ENCODE measurements at places on chromosomes 3 and 15.
A peak's percentile ranks its signal among the peaks of the same experiment; 100 is the strongest.

DNA sequence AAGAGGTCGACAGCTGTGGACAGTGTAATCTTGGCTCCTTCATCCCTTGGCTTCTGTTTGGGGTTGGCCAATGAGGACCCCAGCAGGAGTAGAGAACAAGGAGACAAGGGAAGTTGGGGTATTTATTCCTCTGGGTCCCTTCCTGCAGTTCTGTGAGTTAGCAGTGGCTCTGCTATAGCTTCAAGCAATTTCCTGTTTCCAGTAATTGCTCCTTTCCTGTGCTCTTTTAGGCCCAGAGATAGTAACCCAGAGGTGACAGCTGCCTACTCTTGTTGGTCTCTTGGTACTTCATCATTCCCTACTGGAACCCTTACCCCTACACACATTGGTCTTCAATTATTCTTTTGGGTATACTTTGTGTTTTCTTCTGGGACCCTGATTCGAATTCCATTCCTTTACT is 92.9 kb downstream of the NR1D2 start:
- DNase-seq, result no peak

- DNase-seq, result no peak
These were observed 189.5 kb downstream of the SPATA16 start for GRCh38 chr3:172951511-172951910.

DNA sequence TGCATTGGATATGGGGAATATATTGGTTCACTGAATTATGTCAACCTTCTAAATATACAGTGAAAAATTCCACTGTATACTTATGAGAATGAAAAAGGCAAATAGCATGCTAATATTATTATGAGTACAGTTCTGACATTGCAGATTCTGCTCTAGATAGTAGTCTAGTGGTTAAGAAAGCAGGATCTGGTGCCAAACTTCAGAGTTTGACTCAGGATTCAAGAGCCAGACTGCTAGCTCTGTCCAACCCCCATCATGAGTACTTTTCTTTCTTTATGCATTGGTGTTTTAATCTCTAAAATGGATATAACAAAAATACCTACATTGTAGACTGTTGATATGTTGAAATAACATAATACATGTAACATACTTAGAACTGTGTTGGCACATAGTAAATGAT is 57.3 kb upstream of the PLSCR4 start:
- peak; percentile 92 for DNase-seq

- no peak for DNase-seq
These were observed 73.7 kb downstream of the PRTG start for GRCh38 chr15:55669270-55669669.

DNA sequence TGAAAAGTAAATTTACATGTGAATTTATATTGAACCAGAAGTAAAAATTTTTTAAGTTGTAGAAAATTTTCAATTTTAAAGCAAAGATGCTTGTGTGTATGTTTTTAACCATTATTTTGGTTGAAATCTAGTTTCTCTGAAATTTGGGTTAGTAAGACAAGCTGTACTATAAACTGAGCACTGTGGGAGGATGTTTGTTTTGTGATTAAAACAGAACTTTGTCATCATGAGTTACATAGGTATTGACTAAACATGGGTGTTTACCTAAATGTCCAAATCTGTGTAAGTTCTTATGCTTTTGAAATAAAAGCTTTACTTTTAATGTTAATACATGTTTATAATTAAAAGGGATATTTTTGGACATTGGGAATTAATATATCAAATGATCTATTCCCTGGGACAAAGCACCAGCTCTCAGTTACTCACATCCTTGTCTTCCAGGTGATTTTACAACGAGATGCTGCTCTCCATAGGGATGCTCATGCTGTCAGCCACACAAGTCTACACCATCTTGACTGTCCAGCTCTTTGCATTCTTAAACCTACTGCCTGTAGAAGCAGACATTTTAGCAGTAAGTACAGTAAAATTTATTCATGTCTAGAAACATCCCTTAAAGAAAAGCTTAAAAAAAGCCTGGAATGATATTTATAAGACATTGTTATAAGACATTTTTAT is 32.7 kb downstream of the RNF13 start:
- no peak for DNase-seq

DNA sequence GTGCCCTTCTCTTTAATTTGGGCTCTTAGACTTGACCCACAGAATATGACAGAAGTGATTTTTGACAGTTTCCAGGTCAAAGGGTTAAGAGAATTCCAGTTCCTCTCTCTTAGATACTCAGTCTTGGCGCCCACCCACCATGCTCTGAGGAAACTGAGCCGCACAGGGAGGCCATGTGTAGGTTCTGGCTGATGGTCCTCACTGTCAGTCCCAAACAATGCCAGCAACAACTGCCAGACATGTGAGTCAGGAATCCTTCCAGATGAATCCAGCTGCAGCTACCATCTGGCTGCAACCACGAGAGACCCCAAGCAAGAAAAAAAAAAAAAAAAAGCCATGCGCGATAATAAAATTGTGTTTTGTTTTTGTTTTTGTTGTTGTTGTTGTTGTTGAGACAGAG is 326.6 kb downstream of the MAGI1 start:
- peak; percentile 74 for DNase-seq

DNA sequence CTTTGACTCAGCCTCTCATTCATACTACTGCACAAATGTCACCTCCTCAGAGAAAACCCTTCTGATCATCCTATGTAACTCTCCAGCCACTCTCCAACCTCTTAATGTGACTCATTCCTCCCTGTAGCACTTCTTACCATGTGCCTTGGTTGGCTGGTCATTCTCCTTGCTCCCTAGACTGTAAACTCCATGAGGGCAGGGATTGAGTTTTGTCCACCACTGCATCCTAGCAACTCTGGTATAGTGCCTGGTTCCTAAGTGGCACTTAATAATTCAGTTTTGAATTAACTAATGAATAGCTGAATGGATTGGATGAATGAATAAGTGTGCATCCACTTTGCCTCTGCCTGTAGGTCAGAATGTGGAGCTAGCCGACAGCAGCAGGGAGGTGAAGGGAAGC is 202.5 kb upstream of the HES1 start:
- DNase-seq, result no peak

DNA sequence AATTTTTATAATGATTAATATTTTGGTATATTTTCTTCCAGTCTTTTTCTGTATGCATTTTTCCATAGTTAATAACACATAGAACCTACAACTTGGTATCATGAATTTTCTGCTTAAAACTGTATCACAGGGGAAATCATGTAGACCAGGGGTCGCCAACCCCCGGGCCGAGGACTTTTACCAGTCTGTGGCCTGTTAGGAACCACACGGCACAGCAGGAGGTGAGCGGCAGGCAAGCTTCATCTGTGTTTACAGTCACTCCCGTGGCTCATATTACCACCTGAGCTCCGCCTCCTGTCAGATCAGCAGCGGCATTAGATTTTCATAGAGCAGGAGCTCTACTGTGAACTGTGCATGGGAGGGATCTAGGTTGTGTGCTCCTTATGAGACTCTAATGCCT is 54.7 kb downstream of the RPL22L1 start:
- no peak for DNase-seq

DNA sequence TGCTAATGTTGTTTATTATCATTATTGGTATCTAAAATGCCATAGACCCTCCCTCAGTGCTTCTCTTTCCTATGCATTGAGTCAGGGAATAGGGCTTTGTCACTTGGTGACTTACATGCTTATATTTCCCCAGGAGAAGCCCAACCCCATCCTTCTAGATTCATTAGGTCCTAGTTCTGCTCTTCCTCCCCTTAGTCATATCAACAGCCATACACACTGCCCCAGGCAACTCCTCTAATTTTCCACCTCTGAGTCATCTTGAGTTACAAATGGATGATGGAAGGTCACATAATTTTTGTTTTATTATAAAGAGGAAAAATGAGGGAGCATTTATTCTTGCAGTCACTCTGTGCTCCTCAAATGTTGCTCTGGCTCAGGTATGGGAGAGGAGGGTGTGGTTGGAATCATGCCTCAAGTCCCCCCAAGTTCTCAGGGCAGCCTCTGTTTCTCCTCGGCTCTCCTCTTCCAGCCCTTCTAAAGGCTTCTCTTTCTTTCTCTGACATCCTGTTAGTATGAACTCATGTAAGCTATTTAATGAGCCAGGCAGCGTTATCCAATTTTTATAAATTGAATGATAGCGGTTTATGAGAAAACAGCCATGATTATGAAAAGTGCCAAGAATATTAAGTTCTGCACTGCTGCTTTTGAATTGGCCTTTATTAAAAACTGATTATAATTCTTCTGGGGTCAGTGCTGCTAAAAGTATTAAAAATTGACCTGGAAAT is 45.6 kb upstream of the FSTL1 start:
- peak; percentile 92 for DNase-seq

DNA sequence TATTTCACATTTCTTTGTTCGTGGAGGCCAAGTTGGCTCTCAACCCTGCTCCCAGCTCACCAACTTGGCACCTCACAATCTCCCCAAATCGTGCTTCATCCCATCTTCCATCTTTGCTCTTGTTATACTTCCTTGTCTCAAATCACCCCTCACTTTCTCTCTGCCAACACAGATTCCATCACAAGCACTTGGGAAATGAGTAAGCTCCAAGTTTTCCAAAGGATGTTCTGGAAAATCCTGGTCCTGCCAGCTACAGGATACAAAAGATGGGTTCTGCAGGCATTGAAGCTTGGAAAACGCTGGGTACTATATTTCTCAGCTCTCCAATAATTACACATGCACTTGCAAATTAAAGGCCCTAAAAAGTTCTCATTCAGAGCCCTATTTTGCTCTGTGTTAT is 4.1 kb upstream of the TM4SF4 start:
- DNase-seq, result no peak

GRCh38 chr15:62472616-62473299 is 307.7 kb upstream of the C2CD4B start:
- DNase-seq, result no peak

GRCh38 chr3:9615003-9615628 is 34.2 kb upstream of the MTMR14 start:
- DNase-seq, result no peak

DNA sequence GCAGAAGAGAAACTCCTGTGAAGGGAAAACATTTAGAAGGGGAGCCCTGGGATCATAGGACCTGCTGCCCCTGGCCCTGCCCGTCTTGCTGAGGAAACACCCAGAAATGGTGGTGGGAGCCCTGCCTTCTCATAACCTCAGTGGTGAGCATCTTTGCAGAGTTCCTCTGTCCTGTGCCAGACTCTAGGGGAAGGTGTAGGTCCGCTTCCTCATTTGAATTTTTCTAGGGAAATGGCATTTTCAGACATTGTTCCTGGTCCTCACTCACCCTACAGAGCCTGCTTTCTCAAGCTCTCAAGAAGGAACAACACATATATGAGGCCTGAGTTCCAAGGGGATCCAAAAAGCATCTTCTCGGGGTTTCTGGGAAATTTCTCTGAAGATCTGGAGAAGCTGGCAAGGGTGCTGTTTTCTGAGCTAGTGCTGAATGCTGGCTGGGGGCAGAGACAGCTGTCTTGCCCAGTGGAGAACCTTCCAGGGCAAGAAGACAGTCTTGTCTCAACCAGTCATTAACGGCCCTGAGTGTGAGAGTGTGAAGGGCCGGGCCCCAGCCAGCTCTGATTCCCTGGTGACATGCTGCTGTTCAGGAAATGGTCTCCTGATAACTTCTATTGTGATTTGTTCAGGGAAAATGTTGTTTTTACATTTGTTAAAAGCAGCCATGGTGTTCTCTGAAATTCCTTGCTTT is 283.1 kb upstream of the LRRFIP2 start:
- no peak for DNase-seq

DNA sequence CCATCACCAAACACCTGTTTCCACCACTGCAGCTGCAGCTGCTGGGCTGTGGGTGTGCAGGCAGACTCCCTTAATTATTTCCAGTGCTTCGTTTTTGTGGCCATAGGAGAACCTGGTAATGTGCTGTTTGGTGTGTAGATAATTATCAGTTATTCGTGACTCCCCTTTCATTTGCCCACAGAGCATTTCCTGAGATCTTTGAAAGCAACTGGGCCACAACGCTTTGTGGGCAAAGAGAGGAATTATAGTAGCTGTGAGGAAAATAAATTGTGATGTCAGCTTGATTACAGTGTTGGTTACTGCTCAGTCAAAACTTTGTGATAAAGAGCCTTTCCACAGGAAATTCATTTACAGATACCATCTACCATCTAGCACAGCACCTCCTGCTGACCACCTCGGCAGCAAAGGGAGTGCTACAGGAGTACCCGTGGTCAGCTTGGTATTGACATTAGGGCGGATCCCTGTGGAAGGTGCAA is 193.3 kb upstream of the SLCO3A1 start:
- DNase-seq, result no peak

DNA sequence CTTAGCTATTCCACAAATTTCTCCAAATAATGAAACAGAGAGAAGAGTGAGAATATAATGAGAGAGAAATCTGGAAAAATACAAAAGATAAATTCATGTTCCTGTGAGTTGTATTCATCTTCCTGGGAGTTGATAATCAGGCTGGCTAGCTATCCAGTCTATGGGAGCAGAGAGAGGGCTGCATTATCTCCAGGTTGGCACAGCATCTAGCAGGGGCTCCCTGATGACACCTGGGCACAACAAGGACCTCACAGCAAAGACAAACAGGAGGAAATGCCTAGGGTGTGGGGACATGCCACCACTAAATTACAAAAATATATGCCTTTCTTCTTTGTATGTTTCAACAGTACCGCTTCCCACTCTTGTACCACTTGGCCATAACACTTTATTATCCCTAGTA is 1.9 kb downstream of the EHD4 start:
- no peak for DNase-seq

DNA sequence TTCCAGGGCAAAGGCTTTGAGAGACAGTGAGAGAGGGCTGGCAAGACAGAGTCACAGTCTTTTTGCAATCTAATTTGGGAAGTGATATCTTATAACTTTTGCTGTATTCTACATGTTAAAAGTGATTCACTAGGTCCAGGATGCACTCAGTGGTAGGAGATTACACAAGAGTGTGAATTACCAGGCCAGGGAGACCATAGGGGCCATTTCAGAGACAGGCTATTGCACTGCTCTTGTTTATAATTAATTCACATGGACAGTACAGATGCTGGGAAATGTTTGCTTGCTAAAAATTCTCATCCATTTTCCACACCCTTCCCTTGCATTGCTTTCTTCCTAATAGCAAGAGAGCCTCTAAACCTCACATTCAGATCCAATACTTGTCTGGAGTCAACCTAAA is 22.6 kb upstream of the POMGNT2 start:
- DNase-seq, result no peak

DNA sequence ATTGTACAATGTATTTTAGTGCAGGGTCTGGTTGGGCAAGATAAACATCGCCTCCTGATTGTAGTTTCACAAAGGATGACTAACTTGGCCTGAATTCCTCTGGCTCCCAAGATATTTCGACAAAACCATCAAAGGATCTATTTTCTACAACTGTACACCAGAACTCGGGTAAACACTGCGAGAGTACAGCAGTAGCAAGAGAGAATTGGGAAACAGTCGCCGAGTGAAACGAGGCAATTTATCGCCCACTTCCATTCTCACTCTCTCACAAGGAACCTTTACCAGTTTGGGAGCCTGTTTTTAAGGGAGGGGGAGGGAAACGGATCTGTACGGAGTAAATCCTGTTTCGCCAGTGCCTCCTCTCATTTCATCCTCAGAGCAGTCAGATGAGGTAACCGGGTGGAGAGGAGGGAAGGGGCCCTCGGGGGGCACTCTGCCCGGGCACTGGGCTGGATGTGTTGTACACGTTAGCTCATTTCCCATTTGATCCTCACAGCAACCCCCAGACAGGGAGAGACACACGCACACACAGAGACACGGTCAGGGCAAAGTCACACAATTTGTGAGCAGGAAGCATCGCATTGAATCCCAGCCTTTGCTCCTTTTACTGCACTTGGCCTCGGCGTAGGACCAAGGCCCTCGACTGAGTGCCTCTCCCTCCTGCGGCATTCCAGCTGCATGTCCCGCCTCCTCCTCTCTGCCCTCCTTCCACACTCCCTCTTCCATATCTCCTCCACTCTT is 120.1 kb downstream of the LIPC start:
- DNase-seq, result peak; percentile 95

GRCh38 chr3:72077473-72078259 is 292.7 kb upstream of the PROK2 start:
- no peak for DNase-seq

All from fibroblast of skin of right biceps (primary cell).